ENCODE measurements at places on chromosomes 12 and 14.

DNA sequence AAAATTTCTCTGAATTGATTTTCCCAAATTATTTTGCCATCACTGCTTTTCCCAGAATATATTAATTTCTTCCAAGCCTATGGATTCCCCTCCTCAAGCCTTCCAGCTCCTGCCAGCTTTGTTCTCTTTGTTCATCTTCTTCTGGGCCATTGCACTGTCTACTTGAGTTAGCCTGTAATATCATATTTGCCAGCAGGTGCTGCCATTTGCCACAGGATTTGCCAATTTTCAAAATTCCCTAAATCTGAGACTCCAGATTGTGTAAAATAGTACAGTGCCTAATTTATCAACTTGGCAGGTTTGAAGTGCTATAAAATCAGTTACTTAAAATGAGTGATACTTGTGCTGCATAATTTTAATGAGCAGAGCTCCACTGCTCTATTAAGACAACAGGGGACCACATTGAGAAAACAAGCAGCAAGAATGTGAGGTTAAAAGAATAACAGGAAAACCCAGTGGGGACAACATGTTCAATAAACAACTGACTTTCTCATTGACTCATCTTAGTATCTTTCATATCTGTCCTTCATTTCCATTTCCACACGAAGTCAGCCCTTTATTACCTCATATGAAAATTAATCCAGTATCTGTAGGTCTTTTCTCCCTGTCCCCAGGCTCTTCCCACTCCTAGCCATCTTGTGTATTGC lies 84.6 kb upstream of the CCDC196 start:
- DNase-seq: no peak

GRCh38 chr14:93019970-93020369 lies 95.8 kb downstream of the ITPK1 start:
- no peak for DNase-seq

DNA sequence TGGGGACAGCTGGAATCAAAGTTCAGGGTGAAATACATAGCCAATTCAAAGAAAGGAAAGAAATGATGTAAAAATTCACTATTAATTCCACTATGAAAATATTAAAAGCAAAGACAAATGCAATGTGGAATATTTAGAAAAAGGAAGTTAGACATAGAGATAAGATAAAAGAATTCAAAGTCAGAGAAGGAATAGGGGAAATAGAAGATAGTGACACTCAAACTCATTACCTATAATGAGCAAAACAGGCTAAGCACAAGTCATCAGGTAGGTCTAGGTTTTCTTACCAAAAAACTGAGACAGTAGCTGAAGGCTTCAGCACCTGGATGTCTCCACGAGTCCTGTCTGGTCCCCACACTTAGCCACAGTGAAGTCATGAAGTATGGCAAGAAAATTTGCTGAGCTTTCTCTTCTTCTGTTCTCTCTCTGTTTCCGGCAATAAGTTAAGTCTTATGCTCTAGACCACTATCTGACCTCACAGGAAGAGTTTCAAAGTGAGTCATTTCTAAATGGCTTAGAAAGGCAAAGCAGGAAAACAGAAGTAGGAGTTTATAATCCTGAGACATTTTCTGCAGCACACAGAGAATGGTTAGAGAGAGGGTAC lies at the start of gene C3AR1:
Gene C3AR1, minus strand, starts transcription at position 369 of the 604 bp plus-strand sequence. CDS start 6,174 bp downstream, outside the sequence.
- DNase-seq: no peak

DNA sequence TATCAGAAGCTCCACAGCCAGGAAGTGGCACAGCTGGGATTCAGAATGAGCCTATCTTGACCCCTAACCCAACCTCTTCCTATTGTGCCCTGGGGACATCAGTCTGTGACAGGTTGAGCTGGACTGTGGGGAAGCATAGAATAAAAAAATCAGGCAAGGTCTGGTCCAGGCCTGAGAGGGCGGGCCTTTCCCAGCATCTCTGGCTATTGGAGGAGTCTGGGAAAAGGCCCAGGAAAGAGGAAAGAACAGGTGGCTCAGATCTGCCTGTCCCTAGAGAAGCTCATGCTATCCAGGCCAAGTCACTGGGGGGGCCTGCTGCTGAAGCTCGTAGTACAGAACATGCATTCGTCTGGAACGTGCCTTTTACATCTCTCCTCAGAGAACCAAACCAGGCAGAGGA lies 100.5 kb downstream of the PPM1H start:
- DNase-seq: no peak

- DNase-seq: no peak
These were observed 58.7 kb upstream of the PDE3A start for GRCh38 chr12:20309504-20310148.

GRCh38 chr12:64650762-64651161 lies 40.5 kb downstream of the RASSF3 start:
- DNase-seq: no peak

GRCh38 chr12:80175307-80175930 lies 76.1 kb downstream of the OTOGL start:
- DNase-seq: no peak

- no peak for DNase-seq
These were observed 16.7 kb downstream of the PNP start for GRCh38 chr14:20485900-20486299.

DNA sequence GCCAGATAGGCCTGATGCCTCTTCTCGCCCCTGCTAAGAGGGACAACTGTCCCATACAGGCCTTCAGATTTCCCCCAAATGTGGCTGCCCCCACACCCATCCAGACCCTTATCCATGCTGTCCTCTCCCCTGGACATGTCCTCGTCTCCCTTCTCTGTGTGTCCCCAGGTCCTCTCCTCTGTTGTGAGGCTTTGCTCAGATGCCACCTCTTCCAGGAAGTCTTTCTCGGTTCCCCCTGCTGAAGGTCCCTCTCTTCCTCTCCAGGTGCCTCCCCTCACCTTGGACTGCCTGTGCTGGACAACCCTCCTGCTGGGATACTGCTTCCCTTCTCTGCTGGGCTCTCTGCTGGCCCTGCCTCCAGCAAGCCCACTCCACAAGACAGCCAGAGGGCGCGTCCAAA lies 33.7 kb downstream of the BEGAIN start:
- DNase-seq: no peak

GRCh38 chr12:4047421-4047820 lies 174.2 kb upstream of the PARP11 start:
- no peak for DNase-seq

GRCh38 chr12:46150735-46151134 lies 118.1 kb downstream of the SLC38A1 start:
- no peak for DNase-seq

GRCh38 chr12:2732290-2732689 lies 62.5 kb upstream of the FKBP4 start:
- DNase-seq: no peak

- no peak for DNase-seq
These were observed 21.4 kb downstream of the ZFC3H1 start for GRCh38 chr12:71642264-71642663.

DNA sequence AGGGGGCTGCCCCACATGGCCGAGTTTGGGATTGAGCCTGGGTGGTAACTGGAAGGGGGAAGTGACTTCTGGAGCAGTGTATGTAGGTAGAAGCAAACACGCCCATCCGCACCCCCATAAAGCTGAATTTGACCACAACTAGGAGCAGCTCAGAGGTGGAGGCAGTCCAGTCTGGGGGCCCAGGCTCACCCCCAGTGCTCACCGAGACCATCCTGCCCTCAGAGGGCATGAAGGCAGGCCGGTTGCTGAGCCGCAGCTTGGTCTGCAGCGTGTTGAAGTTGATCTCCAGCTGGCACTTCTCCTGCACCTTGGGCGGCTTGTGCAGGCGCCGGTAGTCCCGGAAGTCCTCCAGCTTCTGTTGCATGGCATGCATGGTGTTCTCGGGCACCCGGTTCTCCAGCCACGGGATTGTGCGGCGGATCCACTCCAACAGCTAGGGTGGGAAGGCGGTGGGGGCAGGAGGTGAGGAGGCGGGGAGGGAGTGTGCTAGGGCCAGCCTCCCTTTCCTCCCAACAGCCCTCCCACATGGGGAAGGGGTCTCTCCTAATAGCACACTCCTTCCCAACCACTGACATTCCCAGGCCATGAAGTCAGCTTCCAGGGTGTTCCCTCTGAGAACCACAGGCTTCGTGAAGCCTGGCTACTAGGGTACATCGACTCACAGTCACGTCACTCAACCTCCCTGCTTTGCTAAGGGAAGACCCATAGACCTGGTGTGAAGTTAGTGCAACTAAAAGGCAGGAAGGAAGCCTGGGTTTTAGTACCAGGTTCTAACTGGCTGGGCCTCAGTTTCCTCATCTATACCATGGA lies 87.0 kb downstream of the ACTN1 start:
- no peak for DNase-seq

DNA sequence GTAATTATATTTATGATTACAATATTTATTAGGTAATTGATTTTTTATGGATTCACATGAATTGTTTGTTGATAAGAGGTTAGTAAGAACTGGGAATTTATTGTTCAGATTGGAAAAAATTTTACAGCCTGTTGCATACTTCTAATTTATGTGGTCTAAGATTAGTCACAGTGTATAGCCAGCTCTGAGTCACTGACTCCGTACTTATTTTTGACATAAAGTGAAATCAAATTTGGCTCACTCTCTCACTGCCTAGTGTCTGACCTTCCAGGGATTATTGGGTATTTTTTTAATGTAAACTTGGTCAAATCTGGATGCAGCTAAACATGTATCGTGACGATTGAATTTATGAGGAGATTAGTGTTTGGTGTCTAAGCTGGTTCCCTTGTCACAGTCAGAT lies 109.3 kb downstream of the PTPRQ start:
- DNase-seq: peak; percentile 89

Measured in HS-5 (cell line).